SK-N-SH (cell line): ENCODE measurements at places on chromosomes 16 and 17.

DNA sequence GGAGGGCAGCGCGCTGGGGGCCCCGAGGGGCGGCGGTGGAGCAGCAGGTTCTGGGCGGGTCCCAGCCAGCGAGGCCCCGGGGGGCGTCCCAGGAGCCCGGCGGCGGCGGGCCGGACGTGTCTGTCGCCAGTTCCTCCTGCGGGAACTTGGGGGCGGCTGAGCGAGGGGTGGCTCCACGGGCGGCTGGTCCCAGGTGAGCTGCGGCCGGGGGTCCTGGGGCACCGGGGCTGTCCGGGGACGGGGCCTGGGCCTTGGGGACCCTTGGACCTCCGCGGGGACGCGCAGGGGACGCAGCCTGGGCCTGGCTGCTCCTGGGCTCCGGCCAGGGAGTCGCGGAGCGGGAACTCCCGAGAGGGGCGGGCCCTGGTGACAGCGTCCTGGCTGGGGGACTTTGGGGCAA lies 54.2 kb upstream of the ZNF267 start:
- peak; percentile 20 for DNase-seq

DNA sequence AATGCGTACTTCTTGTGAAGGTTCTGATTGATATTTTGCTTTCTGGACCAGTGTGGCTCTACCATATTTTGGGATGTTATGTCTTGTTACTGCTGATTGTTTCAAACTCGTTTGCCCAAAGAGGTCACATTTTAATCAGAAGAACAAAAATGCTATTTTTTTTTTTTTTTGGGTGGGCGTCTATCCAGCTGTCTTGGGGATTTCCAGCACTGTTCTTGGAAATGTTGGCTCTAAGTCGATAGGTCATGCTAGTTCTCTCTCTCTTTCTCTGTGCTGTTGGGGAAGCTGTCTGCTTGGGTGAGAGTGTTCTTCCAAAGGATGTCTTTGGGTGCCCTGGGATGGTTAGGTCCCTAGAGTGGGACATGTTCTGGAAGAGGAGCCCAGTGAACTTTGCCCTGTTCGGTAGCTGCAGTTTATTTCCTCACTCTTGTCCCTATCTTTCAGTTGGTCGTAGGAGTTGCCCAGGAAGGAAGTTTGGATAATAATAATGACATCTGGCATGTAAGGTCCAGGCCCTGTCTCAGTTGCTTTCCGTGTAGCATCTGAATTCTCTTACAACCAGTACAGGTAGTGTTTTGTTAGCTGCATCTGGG lies 2.9 kb downstream of the IRF8 start:
- no peak for DNase-seq

GRCh38 chr16:50462793-50463507 lies 85.2 kb upstream of the NKD1 start:
- peak; percentile 50 for DNase-seq

GRCh38 chr16:87369796-87370719 lies 13.5 kb downstream of the FBXO31 start:
- DNase-seq = peak; percentile 42
